K562 (cell line): ENCODE measurements at places on chromosomes 1 and 21.

DNA sequence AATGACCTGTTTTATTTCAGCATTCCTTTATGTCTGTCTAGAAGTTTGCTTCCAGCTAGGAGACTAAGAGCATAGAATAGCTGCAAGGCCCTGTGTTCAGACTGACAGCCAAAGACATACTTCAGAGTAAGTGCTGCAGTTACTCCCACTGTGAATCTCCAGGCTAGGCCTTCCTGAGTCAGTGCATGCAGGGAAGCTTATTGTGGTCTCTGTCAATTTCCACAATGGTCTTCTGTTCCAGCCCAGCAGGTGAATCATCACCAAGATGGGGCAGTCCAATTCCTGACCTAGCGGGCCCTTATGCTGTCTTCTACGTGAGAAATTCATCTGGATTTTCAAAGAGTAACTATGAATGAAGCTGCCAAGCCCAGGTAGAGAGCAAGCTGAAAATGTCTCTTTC is 146.3 kb upstream of the C8B start:
- no peak overlapping the region for H3K27ac ChIP-seq
- DNase-seq = no peak
- no peak overlapping the region for H3K4me3 ChIP-seq

- peaks cover 98% of the 10 kb centered on the region for H3K36me3 ChIP-seq
- no peak overlapping the region for H3K27ac ChIP-seq
- no peaks in the 10 kb centered on the region for H3K4me1 ChIP-seq
Observed at GRCh38 chr1:214658785-214659184, 55.8 kb downstream of the CENPF start.

DNA sequence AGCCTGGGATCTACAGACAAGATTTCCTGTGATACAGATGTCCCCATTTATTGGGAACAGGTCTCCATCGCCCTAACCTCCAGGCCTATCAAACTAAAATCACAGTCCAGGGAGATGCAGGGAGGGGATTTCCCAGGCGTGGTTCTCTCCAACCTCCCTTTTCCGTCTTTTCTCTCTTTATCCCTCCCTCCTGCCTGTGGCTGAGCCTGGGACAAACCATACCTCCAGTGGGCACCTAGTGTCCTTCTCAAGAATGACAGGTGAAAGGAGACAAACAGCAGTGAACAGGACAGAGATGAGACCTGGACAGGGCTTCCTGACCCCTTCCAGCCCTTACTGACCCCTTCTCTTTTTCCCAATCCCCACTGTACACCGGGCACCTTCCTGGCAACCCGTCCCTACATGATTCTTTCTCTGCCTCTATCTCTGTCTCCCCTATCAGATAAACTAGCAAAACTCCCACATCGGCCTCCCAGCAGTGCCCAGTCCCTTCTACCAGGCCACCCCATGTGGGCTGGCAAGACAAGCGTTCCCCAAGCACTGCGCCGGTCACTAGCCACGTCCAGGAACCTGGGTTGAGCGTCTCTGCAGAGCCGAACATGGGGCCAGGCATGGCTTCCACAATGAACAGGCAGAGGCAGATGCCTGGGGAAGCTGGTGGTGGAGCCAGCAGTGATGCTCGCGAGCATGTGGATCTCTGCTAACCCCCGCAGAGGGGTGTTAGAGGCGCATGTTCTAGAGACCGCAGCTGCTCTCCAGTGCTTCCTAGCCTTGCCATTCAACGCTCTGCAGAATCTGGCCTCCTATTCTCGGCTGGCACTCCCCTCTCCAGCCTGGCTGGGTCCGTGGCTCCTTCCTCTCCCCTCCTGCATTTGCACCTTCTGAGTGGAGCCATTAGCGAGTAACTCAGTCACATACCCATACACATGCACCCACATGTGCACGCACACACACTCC is 54.7 kb downstream of the ELK4 start:
- no peak overlapping the region for H3K27ac ChIP-seq
- H3K36me3 ChIP-seq = no peaks in the 10 kb centered on the region
- peaks cover 4% of the 10 kb centered on the region; the same call in 1 of the 2 replicates for H3K4me1 ChIP-seq
- H3K27me3 ChIP-seq = peaks cover 74% of the 10 kb centered on the region
- no peak for DNase-seq

DNA sequence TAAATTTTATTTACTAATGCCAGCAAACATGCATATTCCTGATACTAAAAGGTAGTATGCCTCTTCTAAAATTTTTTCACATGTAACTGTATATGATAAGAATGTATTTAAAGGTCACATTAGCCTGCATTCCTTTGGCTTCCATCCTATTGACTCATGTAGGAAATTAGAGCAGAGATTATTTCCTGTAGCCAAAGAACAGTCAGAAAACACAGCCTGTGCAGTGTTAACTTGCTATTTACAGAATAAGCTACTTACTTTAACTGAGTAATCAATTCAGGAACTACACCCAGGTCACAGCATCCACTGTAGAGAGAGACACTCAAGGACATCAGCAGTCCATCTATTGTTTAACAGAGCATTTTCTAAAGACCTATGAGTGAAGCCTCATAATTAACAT is 154.5 kb upstream of the ADGRL4 start:
- DNase-seq = no peak
- H3K27ac ChIP-seq = no peak overlapping the region
- H3K36me3 ChIP-seq = no peaks in the 10 kb centered on the region
- H3K4me3 ChIP-seq = no peak overlapping the region

- H3K27ac ChIP-seq = no peak overlapping the region
- no peak for DNase-seq
- H3K4me3 ChIP-seq = no peak overlapping the region
- no peaks in the 10 kb centered on the region for H3K36me3 ChIP-seq
Observed at GRCh38 chr1:41097105-41097504, 75.6 kb upstream of the SLFNL1 start.

DNA sequence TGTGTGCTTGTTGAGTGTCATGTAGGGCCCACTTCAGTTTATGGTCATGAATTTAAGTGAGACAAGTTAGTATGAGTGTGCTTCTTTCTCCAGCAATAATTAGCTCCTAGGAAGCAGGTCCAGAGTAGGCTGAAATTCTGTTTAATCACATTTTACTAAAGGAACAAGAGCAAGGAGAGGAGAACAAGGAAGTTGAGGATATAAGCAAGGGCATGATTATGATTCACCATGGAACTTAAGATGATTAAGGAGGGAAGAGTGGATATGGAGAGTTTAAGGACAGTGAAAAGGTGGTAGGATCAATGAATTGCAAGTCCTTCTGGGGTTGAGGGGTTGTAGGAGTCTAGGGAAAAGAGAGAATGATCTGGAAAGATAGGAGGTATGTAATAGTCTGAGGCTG is 3.1 kb upstream of the DIPK1A start:
- no peaks in the 10 kb centered on the region for H3K36me3 ChIP-seq
- peaks cover 12% of the 10 kb centered on the region for H3K4me1 ChIP-seq
- no peaks in the 10 kb centered on the region for H3K27me3 ChIP-seq

- H3K4me1 ChIP-seq = no peaks in the 10 kb centered on the region
- no peaks in the 10 kb centered on the region for H3K36me3 ChIP-seq
- no peak overlapping the region for H3K27ac ChIP-seq
- no peak for DNase-seq
- no peak overlapping the region for H3K4me3 ChIP-seq
Observed at GRCh38 chr21:40272037-40272436, 404.8 kb downstream of the PCP4 start.

DNA sequence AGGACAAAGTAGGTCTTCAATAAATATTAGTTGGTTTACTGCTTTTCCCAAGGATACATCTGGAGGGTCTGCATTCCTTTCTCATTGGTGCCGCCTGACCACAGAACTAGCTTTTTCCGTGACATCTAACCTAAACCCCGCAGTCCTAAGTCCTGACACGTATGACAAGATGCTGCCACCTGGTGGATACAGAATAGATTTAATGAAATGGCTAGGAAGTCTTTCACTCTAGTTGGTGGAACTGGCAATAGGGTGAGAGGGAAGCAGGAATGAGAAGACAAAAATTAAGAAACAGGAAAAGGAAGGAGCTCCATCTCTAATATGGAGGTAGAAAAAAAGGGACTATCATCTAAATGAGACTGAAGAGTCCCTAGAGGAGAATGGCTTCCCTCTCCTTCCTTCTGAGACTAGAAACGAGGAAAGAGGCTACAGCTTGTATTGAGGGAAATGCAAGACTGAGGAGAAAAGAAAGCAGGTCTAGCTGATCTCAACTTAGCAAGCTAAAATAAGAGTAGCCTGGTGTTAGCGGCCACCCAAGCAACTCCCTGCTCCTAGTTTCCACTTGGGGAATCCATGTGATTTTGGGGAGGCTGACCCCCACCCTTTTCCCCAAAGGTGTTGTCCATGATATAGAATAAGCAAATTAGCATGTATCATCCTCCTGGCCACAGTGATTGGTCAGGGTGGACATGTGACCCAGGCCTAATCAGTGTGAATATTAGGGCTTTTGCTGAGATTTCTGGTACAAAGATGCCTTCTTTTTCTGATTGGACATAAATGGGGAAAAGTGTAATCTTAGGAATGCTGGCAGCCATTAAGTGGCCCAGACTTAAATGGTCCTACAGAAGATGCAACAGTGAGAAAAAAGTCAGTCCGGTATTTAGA is 5.9 kb downstream of the RFX5 start:
- H3K4me3 ChIP-seq = no peak overlapping the region
- H3K4me1 ChIP-seq = no peaks in the 10 kb centered on the region; the same call in 1 of the 2 replicates
- DNase-seq = peak; percentile 63

DNA sequence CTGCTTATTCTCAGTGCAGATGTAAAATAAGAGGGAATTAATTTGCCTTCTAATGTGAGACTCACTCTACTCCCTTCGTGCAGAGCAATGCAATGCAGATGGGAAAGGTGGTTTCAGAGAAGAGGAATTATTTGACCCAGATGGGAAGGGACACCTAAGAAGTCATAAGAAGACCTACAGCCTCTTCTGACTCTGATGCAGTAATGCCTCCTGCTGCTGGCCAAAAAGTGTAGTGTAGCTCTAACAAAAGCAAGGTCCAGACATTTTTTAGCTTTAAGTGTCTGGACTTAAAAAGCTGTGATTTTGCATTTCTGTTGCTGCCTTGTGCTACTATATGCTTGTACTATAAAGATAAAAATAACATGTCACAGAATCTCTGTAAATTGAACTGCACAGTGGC is 501.4 kb downstream of the TTLL7 start:
- no peaks in the 10 kb centered on the region for H3K4me1 ChIP-seq
- no peaks in the 10 kb centered on the region for H3K36me3 ChIP-seq
- H3K4me3 ChIP-seq = no peak overlapping the region
- no peak for DNase-seq

DNA sequence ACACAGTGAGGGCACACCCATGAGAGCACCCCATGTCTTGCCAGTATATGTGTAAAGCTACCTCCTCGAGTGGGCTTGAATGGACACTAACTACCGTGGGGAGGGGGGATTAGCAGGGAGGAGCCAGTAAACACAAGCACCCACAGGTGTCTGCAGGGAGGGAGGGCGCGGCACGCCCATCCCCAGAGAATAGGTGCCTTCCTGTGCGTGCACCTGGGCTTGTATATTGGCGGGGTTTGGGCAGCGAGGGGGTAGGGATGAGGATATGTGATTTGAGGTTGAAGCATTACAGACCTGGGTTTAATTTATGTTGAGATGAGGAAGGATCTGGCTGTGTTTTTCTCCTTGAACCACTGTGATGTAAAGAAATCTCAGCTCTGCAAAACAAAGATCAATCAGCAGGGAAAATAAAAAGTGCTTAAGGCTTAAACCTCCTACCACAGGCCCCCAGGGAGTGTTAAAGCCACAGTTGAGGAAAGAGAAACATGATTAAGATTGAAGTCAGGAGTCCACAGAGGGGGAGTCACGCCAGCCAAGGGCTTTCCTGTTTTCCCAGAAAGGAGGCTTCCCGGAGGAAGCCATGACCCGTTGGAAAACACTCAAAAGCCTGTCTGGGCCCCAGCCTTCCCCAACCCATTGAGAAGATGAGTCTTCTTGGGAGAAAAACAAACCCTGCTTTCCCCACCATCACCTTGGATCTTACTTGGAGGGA is 80.0 kb downstream of the CAMK2N1 start:
- no peaks in the 10 kb centered on the region for H3K36me3 ChIP-seq
- no peaks in the 10 kb centered on the region; the same call in 2 of the 3 replicates for H3K4me1 ChIP-seq
- H3K4me3 ChIP-seq = no peak overlapping the region
- H3K27me3 ChIP-seq = peaks cover 44% of the 10 kb centered on the region
- DNase-seq = no peak
- no peak overlapping the region for H3K27ac ChIP-seq

DNA sequence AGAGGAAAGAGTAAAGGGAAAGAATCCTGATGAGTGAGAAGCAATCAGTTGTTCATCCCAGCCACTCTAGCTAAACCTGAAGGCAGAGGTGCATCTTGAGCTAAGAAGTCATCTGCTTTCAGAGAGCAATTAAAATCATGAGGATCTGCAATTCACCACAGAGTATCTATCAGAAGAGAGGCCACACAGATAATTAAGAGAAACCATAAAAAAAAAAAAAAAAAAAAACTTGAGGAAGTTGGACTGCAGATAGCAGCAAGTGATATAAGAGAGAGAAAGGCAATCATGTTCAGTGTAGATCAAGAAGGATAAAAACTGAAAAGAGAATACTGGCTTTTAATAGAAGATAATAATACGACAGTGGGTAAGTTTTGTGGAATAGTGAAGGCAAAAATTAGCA is 17.7 kb downstream of the FOXJ3 start:
- H3K4me1 ChIP-seq = peaks cover 12% of the 10 kb centered on the region; the same call in 2 of the 3 replicates
- no peak overlapping the region for H3K4me3 ChIP-seq
- H3K36me3 ChIP-seq = peaks cover 4% of the 10 kb centered on the region; the same call in 1 of the 3 replicates
- no peak for DNase-seq

DNA sequence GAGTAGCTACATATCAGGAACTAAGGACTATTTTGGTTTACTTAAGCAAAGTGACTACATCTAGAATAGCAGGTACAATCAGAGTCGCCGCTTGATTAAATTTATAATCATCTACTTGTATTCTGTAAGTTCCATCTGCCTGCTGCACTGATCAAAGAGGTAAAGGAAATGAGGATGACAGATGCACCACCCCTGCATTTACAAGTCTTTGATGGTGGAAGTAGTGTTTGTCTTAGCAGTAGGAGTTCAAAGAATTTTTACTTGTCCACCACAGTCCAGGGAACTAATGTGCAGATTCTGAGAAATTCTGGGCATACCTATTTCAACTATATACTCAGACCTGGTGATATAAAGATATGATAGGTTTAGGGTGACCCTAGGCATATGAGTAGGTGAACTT is 184.1 kb upstream of the IVNS1ABP start:
- H3K4me3 ChIP-seq = no peak overlapping the region
- no peak for DNase-seq
- H3K36me3 ChIP-seq = no peaks in the 10 kb centered on the region
- H3K27ac ChIP-seq = no peak overlapping the region

DNA sequence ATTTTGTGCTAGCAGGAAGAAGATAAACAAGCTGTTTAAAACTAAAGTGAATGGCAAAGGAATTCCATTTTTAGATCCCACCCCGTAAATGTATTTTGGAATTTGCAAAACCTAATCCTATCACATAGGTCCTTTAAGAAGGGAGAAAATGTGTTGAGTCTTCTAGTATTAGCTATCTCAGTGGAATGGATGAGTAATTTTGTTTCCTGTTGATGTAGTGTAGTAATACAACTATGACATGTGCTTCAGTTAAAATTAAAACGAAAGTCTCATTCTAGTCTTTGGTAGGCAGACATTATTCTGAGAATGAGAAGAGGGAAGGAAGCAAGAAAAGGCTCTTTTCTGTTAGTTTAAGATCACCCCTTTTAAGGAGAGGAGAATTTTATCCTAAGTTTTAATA is 265.9 kb upstream of the C1orf105 start:
- DNase-seq = no peak
- H3K4me3 ChIP-seq = no peak overlapping the region
- H3K27ac ChIP-seq = no peak overlapping the region
- no peaks in the 10 kb centered on the region for H3K27me3 ChIP-seq
